SJCRH30 (cell line): ENCODE measurements at places on chromosomes 11 and 22. TPM values are rescaled to one million over a fixed set of nuclear protein-coding genes. Genes with fewer than 3 reads are reported as not detected.

DNA sequence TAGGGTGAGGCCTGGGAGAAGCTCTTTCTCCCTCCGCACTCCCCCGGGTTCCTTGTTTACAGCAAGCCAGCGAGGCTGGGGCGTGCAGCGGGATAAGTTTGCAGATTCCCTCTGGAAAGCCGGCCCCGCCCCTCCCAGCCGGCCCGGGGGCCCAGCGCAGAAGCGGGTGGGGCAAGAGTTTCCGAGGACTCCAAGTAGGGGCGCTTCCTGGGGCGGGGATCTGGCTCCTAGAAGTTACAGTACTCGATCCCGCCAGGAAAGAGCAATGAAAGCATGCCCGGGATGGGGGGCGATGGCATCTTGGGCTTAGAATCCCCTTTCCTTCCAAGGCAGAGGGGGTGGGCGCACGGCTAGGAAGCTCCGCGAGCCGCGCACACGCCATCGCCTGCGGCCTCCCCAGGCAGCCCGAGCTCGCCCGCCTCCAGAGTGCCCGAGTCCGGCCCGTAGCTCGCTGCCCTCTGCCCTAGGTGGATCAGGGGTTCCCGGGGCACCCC lies 385 bp downstream of the TST start:
- DNase-seq: peak; percentile 51

DNA sequence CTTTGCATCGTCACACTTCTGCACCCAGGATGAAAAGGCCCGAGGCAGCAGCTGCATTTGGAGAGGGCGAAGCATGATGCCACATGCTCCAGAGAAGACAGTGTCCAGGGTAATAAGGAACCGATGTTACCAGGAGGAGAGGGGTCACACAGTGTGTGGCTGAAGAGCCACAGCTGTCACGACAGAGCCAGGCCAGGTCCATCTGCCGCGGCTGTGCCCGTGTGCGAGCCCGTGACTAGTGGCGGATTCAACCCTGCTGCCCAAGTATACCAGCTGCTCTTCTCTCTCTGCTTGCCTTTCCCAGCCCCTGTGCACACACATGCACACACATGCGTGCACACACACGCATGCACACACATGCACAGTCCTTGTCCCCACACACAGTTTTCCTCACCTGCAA lies 1432.5 kb downstream of the BRD1 start:
- DNase-seq: no peak

The DCDC1 gene
- total RNA-seq: 0.08 and 0.12 TPM in 2 replicates

The PATE4 gene
- not detected in 2 replicates for total RNA-seq
